ENCODE measurements at places on chromosomes 6 and 20.
A peak's percentile ranks its signal among the peaks of the same experiment; 100 is the strongest.

- DNase-seq: no peak
These were observed 234.5 kb upstream of the ZNF217 start for GRCh38 chr20:53828088-53828681.

GRCh38 chr6:163711615-163712565 is 297.4 kb downstream of the QKI start:
- no peak for DNase-seq

GRCh38 chr6:30700340-30700739 is 9.6 kb upstream of the NRM start:
- no peak for DNase-seq

GRCh38 chr6:118536478-118536877 is 11.6 kb upstream of the PLN start:
- no peak for DNase-seq

GRCh38 chr6:20893412-20893811 is 359.2 kb downstream of the CDKAL1 start:
- no peak for DNase-seq

DNA sequence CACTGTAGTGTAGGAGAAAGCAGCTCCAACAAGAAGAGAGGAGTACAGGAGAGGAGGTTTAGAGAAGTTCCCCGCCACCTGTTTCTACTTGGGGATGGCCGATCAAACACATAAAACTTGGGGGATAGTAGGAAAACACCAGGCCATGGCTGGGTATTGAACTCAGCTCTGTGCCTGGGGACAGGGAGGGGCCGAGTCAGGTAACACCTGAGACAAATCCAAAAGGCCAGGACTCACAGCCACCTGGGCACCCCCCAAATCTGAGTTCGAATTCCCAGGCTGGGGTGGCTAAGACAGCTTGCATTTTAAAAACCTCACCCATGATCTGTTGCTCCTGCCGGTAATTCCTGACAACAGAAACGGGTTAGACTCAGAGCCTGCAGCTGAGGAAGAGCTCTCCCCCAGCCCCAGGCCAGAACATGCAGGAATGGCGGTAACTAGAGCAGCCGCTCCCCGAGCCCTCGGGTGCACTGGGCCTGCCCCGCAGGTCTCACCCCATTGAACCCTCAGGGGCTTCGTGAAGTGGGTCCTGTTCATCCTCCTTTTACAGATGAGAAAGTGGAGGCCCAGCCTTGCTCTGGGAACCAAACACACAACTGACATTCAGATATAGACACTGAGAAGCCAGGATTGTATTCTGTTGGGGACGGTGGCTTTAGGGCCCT is 61.0 kb downstream of the TCP11 start:
- DNase-seq: no peak

GRCh38 chr6:69584913-69585729 is 211.7 kb downstream of the LMBRD1 start:
- DNase-seq: no peak

- DNase-seq: peak; percentile 43
These were observed 74.6 kb upstream of the CEP85L start for GRCh38 chr6:118725944-118726343.

GRCh38 chr6:53624502-53624901 is 41.1 kb downstream of the KLHL31 start:
- no peak for DNase-seq

DNA sequence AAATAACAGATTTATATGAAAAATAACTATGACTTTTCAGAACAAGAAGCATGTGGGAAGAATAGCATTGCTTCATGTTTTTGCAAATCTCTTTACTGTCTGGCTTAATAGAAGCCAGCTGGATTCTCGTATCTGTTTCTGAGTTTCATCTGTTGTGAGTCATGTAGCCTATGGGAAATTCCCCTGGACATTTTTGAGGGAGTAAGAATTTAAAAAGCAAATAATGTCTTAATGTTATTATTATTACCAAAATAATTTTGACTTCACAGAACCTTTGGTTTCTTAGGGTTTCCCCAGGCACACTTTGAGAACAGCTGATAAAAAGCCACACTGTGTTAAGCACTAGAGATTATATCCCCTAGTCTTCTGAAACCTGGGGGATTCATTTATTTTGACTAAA is 75.8 kb downstream of the SYCP2L start:
- no peak for DNase-seq

DNA sequence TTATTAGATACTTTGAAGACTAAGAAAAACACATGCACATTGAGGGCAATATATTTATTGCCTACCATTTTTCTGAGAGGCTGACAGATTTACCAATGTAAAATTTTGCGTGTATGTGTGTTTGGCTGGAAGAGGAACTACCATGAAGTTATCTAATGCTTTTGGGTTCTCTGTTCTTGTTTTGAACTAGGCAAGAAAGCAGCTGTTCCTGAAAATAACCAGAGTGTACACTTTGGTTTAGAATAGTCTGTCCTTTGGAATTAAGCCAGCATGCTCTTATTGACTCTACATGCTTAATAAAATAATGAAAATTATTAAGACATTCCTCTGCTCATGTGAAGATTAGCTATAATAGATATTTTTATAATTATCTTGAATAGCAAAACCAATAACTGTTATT is 129.2 kb downstream of the MYB start:
- DNase-seq: no peak

GRCh38 chr6:2038092-2038491 is 207.3 kb downstream of the GMDS start:
- DNase-seq: no peak

GRCh38 chr20:10671919-10672623 is 1.7 kb downstream of the JAG1 start:
- no peak for DNase-seq

Data from stimulated activated CD8-positive, alpha-beta memory T cell treated with anti-CD3 and anti-CD28 coated beads, Interleukin-7, amount 100 ng/mL, for 1 hour (primary cell).